Large intestine (tissue), 12 donors: ENCODE measurements at places on chromosomes 2 and 18. TPM values are rescaled to one million over a fixed set of nuclear protein-coding genes. Genes with fewer than 3 reads are reported as not detected.

The FEV gene
- 11.9 TPM for polyA plus RNA-seq

The MOGAT1 gene
- not detected for polyA plus RNA-seq

The L3MBTL4 gene
- 4.0 TPM for polyA plus RNA-seq

The CNDP1 gene
- 0.27 TPM for polyA plus RNA-seq

The DSG2 gene
- polyA plus RNA-seq = 96.9 TPM

The CCBE1 gene
- 2.5 TPM for polyA plus RNA-seq

- no peaks in the 10 kb centered on the region for H3K4me1 ChIP-seq
- no peak overlapping the region for H3K27ac ChIP-seq
- no peaks in the 10 kb centered on the region for H3K27me3 ChIP-seq
- H3K4me3 ChIP-seq = no peak overlapping the region
- no peaks in the 10 kb centered on the region for H3K36me3 ChIP-seq
These were observed 148.8 kb upstream of the CDH19 start for GRCh38 chr18:66752733-66753132.

DNA sequence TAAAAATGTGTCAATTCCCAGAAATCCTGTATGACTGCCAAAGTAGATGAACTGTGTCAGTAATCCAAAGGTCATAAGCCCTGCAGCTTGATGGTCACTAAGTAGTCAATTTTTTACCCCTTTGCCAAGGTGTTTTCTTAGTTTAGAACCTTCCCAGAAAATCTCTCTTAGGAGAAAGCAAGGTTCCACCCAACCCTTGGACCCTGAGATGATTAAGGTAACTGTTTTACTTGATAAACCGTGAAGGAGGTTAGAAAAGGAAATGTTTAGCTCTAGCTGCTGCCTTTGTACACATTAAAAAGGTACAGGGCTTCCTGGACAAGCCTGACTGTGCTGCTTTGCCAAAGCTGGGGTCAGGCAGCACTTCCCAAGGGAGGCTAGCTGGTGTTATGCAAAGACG is 24.4 kb upstream of the LRP2 start:
- no peaks in the 10 kb centered on the region for H3K27me3 ChIP-seq
- H3K4me3 ChIP-seq = no peak overlapping the region
- H3K4me1 ChIP-seq = peaks cover 15% of the 10 kb centered on the region
- peak; percentile 79 for DNase-seq

DNA sequence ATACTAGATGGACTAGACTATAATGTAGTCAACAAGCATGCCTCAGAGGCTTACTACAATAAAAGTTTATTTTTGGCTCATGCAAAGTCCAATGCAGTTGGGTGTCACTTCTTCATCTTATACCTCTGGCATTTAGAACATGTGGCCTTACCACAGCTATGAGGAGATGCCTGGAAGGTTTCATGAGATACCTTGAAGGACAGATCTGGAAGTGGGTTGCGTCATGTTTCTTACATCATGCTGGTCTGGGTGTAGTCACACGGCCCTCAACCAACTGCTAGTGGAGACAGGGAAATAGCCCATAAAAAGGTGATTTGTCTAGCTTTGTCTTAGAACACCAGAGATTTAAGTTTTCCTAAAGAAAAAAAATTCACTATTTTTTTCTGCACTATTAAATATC is 91.7 kb upstream of the MMADHC start:
- H3K27ac ChIP-seq = no peak overlapping the region
- no peaks in the 10 kb centered on the region for H3K4me1 ChIP-seq
- no peaks in the 10 kb centered on the region for H3K36me3 ChIP-seq
- no peaks in the 10 kb centered on the region for H3K27me3 ChIP-seq

DNA sequence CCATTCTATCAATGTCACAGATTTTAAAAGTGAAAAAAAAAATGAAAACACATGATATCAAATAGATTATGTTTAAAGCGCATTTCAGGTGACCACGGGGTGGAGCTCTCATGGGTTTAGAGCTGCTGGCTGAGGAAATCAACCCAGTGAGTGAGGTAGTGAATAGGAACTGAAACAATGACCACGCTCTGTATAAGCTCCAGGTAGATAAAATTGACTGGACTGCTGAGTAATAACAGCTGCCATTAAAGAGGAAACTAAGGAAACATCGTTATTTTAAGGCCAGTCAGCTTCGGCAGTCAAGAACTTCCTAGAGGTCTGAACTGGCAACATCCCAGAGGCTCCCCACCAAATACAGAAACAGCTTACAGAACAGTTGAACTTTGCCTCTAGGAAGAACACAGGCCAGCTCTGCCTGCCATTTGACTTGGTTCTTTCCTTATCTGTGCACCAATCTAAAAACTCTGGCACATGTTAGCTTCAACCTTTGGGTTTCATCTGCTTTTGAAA is 185.9 kb downstream of the PDE1A start:
- H3K4me3 ChIP-seq = no peak overlapping the region
- no peaks in the 10 kb centered on the region for H3K27me3 ChIP-seq
- no peaks in the 10 kb centered on the region for H3K36me3 ChIP-seq
- DNase-seq = peak; percentile 67
- H3K4me1 ChIP-seq = no peaks in the 10 kb centered on the region

DNA sequence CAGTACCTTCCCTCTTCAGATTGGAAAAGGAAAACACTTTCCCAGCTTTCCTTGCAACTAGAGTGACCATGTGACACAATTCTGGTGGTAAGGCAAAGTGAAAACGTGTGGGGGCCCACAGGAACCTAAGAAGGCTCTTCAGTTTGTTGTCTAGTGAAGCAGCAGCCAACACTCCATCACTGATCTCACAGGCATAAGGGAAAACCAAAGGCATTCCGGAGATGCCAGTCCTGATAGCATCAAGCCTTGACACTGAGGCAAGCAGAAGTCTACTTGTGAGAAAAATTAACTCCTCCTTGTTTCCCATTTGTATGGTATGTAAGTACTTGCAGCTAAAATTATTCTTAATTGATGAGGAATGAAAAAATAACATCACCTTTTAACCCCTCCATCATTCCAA is 88.3 kb downstream of the ETAA1 start:
- no peak overlapping the region for H3K4me3 ChIP-seq
- no peaks in the 10 kb centered on the region for H3K4me1 ChIP-seq
- H3K36me3 ChIP-seq = no peaks in the 10 kb centered on the region
- no peaks in the 10 kb centered on the region for H3K27me3 ChIP-seq
- H3K27ac ChIP-seq = no peak overlapping the region
- no peak for DNase-seq

DNA sequence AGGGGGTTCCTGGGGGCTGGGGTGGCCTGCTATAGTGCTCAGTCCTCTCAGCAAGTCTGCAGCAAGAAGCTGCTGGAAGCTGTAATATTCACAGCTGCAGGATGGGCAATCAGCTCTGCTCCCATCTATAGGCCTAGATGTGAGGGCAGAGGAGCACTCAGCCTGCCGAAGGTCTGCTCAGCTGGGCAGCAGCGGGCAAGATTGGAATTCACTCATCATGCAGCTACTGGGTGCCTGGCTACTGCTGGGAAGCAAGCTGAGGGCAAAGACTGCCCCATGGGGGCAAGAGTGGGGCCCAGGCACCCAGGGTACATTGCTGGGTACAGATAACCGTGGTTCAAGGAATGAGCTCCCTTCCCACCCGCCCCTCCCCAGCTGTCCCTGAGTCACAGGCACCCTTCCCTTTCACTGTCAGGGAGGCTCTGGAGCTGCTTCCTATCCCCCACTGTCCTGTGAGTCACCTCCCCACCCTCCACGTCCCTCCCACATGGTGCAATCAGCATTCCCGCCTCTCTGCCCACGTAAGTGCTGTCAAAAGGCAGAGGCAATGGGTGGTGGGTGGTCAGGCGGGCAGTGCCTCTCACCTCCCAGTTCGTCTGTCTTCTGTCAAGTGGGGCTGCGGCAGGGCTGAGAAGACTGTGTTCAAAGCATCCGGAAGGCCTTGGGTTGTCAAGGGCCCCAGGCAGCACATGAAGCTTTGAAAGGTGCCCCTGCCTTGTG is 169.2 kb downstream of the TRIM43 start:
- H3K4me3 ChIP-seq = no peak overlapping the region
- no peak overlapping the region for H3K27ac ChIP-seq
- no peaks in the 10 kb centered on the region for H3K36me3 ChIP-seq

- no peaks in the 10 kb centered on the region for H3K27me3 ChIP-seq
- no peaks in the 10 kb centered on the region for H3K36me3 ChIP-seq
- DNase-seq = no peak
These were observed 143.6 kb downstream of the TDRD15 start for GRCh38 chr2:21267232-21267835.
